ENCODE measurements at places on chromosomes 16 and 17.
A peak's percentile ranks its signal among the peaks of the same experiment; 100 is the strongest.

- DNase-seq = peak; percentile 8
Observed at GRCh38 chr16:84647828-84648594, at the start of gene KLHL36. Gene KLHL36, plus strand, starts transcription at chr16:84648511. Its CDS starts 2,357 bp downstream, at chr16:84650868.

GRCh38 chr17:55314061-55314783 is 49.5 kb downstream of the HLF start:
- no peak for DNase-seq

- no peak for DNase-seq
Observed at GRCh38 chr16:72808754-72809153, 239.2 kb downstream of the ZFHX3 start.

DNA sequence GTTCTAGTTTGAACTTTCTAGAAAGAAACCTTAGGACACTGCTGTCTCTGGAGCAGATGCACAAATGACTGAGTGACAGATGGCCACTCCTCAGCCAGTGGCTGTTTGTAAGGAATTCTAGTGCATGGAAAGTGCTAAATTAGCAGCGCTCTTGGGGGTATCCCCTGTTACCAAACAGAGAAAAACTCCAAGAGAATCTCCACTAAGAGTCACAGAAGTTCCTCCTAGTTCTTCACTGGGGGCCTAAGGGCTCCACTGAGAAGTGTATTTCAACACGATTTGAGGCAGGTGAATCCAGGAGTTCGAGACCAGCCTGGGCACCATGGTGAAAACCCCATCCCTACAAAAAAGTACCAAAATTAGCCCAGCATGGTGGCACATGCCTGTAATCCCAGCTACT is 18.1 kb upstream of the IRF8 start:
- no peak for DNase-seq

DNA sequence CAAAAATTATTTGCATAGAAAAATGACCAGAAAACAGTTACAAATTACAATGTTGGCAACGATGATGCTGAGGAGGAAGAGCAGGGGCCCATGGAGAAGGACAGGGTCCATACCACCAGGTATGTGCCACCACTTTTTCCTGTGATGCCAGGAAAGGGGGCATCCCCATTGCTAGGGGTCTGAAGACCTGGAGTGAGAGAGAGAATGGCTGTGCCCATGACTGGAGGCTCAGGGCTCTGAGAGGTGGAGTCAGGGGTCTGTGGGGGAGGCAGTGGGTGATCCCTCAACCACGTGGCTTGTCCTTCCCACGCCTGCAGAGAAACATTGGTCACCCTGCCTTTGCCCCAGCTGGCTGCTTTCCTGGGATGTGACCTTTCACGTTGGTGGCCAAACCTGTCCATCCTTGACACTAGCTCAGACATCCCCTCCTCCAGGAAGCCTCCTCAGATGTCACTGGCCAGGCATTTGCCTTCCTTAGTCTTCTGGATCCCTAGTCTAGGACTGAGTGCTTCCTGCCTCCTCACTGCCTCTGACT is 51.4 kb downstream of the SOCS1 start:
- no peak for DNase-seq

DNA sequence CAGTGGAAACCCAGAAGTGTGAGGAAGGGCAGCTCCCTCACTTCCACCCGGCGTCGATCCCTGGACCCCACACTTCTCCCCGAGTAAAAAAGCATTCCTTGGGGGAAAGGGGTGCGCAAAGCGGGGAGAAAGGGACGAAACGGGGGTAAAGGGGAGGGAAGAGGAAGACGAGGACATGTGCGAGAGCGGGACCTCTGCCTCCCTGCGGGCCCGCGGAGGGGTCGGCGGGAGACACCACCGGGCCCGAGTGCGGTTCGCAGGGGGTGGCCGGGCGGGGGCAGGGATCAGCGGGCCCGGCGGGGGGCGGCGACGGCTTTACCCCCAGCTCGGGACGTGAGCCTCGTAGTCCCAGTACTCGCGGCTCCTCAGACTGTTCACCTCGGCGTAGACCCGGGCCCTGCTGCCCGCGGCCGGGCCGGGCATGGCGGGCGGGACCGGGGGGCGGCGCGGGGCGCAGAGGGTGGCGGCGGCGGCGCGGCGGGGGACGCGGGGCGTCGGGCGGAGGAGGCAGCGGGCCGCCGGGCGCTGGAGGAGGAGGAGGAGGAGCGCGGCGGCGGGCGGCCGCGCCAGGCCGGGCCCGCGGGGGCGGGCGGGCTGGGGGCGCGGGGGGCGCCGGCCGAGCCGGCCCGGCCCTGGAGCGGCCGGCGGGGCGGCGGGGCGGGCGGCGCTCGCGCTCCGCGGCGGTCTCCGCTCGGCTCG is 443 bp downstream of the CSNK2A2 start:
- no peak for DNase-seq

DNA sequence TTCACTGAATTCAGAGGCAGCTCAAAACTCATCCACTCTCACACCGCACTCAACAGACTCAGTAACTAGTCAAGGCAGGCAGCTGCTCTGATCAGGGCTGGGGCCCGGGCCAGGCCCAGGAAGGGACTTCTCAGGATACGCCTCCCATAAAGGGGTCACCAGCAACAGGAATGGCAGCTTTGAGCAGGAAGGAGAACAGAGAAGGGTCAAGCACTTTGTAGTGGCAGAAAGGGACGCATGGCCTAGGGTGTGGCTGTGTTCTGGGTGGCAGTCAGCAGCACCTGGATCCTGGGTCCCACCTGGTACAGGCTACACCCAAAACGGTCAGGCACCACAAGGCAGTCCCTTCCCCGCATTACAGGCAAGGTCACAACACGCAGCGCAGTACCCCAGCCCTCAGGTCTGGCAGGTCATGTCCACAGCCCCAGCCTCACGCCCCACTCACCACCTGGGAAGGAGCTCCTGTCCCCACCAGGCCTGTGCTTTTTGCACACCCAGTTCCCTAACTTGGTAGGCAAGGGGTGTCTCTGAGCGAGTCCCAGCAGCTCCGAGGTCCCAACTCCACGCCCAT is 99.7 kb downstream of the ZNF778 start:
- DNase-seq = no peak

DNA sequence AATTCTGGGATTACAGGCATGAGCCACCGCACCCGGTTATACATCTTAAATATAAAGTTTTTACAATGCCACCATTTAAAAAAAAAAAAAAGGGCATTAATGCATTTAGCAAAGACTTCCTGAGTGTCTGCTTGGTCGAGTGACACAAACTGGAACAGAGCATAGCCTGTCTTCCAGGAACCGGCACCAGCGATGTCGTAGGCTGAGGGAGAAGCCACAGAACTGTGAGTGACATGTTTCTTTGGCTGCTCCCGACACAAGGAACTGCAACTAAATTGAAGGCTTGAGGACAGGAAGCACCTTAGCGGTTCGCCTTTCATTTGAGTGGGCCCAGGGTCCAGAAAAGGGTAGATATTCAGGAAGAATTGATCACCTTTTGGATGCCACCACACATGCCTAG is 717.8 kb downstream of the MAF start:
- DNase-seq = no peak

DNA sequence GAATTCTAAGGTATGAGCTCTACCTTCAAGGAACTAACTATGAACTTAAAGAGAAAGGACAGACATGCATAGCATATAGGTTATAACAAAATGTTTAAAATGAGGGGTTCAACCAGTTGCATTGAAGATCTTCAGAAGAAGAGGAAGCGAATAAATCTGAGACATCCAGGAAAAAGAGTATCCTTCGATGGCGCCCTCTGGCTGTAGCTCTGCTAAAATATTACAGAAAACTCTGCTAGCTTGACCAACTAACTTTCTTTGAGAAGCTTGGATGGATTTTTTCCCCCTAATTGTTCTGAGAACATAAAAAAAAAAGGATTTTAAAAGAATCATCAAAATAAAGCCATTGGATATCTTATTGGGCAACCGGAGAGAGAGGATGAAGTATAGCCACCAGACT is 659.9 kb upstream of the SOX9 start:
- DNase-seq = no peak

DNA sequence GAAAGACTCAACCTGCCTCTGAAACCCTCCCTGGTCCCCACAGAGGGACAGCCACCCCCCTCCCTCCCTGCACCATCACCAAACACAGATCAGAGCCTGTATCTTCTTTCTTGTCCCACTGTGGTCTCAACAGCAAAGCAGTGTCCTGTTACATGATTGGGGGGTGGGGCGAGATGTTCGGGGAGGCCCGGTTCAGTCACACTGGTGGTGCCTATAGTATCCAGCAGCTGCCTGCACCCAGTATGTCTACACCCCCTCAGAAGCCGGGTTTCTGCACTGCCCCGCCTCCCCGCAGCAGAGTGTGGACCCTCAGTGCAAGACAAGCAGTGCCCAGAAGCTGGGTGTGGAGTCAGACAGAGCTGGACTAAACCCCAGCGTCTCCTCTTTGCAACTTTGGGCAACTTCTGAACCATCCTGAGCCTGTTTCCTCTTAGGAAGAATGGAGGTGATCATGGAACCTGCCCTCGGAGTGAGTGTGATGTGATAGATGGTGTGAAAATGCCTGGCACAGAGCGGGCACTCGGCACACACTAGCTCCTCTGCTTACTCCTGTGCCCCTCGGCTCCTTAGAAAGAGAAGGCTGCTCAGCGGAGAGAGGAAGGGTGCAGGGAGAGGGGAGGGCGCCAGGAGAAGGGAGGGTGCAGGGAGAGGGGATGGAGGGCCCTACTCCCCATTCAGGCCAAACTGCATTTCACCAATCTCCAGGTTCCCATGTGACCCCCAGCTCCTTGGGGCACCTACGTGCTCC is 84.0 kb upstream of the TNRC6C start:
- DNase-seq = no peak

GRCh38 chr17:17043461-17044271 is 1.4 kb downstream of the MPRIP start:
- DNase-seq = no peak

GRCh38 chr17:33140413-33141099 is 148.9 kb downstream of the SPACA3 start:
- no peak for DNase-seq

DNA sequence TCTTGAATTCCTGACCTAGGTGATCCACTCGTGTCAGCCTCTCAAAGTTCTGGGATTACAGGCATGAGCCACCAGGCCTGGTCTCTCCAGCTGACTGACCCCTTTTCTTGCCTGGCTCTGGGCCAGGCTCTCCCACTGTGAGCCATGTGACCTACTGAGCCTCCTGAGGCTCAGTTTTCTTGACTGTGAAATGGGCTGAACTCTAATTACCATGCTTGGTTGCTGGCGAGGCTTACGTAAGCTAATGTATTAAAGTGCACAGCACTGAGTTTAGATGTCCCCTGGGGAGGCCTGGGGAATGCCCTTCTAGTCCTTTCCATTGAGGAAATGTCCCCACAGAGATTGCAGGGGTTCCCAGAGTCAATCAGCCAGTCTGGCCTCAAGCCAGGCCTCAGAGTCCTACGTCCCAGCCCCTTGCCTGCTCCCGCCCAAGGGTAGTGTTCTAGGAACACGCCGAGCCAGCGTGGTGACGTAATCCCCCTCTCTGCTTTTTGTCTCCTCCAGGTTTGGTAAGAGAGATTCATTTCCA is 45.8 kb upstream of the LGALS9 start:
- DNase-seq = no peak

DNA sequence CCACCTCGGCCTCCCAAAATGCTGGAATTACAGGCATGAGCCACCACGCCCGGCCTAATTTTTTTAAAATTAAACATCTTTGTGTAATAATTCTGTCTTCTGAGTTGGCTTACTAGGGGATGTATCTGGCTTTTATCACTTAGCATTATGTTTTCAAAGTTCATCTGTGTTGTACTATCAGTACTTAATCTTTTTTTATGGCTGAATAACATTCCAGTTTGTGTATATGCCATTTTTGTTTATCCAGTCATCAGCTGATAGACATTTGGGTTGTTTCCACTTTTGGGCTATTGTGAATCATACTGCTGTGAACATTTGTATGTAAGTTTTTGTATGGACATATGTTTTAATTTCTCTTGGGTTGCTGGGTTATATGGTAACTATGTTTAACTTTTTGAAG is 69.0 kb downstream of the CHD9 start:
- no peak for DNase-seq

- no peak for DNase-seq
Observed at GRCh38 chr16:64278196-64278595, 843.7 kb downstream of the CDH11 start.

- DNase-seq = no peak
Observed at GRCh38 chr16:63145411-63145810, 1109.2 kb upstream of the CDH8 start.

GRCh38 chr16:23564575-23565363 is 7.2 kb downstream of the UBFD1 start:
- no peak for DNase-seq

GRCh38 chr16:80893686-80894085 is 89.3 kb upstream of the CDYL2 start:
- DNase-seq = no peak

GRCh38 chr17:77409282-77410161 is 268.8 kb downstream of the SEC14L1 start:
- DNase-seq = no peak

DNA sequence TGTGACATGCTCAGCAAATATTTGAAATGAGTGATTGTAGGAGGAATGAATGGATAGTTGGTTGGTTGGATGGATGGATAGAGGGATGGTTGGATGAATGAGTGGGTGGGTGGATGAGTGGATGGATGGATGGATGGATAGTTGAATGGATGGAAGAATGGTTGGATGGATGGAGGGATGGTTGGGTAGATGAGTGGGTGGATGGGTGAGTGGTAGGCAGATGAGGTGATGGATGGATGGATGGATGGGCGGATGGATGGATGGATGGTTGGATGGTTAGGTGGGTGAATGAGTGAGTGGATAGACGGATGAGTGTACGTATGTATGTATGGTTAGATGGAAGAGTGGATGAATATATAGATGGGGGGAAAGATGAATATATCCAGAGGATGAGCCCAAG is 137.7 kb downstream of the RBFOX1 start:
- no peak for DNase-seq

DNA sequence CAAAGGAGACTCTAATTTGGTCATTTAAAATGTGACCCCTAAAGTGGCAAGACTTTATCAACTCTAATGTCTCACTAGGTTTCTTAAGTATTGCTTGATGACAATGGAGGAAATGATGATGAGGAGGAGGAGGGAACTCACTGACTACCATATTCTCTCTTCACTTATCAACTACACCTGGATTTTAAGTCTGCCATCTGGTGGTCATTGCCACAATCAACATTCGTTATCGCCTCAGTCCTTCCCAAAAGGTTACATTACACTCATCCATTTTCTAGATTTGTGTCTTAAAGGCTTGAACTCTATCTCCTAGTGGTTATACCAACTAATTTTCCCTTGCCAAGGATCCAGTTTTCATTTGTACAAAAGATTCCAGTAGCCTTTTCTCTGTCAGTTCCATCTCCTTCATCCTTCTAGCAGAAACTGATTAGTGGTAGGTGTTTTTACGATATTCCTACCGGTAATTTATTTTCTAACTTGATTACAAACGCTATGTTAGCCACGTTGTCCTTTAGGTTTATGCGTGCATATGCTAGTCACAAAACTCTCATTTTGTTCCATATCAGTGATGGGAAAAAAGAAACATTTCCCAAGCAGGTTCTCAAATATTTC is 114.6 kb upstream of the NOG start:
- peak; percentile 14 for DNase-seq

Measured in HAP-1 (cell line).